ENCODE measurements at places on chromosomes 3 and 15.

GRCh38 chr3:135448520-135448919 lies 517.0 kb upstream of the PPP2R3A start:
- DNase-seq: no peak

DNA sequence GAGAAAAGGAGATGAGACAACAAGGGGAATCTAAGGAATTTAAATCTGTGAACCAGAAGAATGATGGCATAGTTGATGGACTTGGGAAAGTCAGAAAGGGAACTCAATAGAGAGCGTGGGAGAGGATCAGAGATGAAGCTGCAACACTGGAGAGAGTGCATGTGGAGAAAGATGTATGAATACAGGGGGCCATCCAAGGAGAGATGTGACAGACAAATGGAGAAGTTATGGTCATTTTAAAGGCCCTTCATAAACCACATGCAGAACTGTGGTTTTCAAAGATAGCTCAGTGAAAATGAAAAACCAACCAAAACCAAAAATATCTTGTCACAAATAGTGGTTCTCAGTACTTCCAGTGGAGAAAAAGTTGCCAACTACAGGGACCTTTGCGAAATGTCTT lies 265.2 kb downstream of the SUCLG2 start:
- DNase-seq: no peak

DNA sequence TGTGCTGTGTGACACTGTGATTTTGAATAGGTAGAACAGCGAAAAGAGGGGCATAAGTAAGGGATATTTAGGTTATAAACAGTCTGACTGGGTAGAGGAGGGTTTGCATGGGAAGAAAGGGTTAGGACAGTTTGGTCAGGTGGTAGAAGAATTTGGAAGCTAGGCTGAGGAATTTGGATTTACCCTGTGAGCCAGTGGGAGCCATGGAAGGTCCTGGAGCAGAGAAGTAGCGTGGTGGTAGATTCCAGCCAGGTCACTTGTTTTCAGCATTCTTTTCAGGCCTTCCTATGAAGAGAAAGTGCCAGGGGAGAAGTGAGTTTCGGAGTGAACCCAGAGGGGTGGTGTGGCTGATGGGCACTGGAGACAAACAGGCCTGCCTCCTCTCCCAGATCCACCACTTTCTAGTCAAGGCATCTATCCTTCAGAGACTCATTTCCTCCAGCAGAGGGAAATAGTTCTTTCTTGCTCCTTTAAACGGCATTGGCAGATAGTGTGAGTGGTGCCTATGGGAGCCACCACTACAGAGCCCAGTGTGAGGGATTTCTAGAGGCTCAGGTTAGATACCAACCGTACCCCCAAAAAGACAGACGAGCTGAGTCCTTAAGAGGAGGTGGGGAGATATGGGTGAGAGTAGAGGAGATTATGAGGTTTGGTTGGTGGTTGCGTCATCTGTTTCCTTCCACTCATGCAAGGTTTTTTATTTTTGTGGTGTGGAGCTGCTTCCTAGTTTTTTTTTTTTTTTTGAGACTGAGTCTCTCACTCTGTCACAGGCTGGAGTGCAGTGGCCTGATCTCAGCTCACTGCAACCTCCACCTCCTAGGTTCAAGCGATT lies 21.2 kb downstream of the PXK start:
- peak; percentile 49 for DNase-seq

DNA sequence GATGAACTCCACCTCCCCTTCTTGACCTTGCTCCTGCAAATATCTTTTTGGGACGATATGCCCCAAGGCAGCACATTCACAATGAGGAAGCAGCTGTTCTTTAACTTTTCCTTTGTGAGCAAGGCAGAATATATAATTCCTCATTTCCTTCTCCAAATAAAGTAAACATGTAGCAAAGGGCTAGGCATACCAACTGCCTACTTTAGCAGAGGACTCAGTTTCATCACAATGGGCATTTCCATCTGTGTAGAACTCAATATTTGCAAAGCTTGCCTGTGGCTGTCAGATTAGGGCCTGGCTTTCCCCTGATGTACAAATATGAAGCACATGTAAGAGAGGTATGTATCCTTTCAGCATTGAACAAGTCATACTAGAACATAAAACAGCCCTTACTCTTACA lies 366.9 kb downstream of the RSL24D1 start:
- DNase-seq: no peak

DNA sequence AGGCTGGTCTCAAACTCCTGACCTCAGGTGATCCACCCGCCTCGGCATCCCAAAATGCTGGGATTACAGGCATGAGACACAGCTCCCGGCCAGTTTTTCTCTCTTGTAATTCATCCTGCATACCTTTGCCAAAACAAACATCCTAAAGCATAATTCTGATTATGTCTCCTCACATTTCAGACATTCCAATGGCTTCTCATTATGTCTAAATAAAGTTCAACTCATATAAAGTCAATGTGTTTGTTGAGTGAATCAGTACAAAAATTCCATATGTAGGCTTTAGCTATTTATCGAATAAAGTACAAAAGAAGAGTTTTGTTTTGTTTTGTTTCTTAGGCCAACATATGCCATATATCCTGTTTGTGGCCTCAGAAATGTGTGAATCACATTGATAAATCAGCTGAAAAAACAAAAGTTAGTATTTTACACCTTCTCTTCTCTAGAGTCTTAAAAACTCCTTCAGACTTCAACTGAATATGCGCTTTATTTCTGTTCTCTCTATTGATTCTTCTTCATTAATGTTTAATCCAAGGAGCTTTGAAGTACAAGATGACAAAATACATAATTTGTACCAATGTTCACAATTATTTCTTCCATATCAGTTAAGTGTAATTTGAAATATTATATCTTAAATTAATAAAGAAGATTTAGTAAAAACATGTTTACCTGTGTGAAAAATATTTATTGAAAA lies 165.8 kb downstream of the MECOM start:
- peak; percentile 18 for DNase-seq

- DNase-seq: no peak
Observed at GRCh38 chr3:65561617-65562016, 477.1 kb downstream of the MAGI1 start.

DNA sequence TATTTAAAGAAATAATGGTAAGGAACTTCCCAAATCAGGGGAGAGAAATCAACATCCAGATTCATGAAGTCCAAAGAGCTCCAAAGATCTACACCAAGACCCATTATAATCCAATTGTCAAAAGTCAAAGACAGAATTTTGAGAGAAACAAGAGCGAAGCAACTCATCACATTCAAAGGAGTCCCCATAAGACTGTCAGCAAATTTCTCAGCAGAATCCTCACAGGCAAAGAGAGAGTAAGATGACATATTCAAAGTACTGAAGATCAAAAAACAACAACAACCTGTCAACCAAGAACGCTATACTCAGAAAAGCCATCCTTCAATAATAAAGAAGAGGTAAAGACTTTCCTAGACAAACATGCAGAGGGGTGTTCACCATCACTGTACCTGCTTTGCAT lies 342.1 kb downstream of the TIGIT start:
- DNase-seq: no peak

GRCh38 chr3:184807549-184807948 lies 4.4 kb upstream of the VPS8 start:
- no peak for DNase-seq

GRCh38 chr3:101928890-101929289 lies 79.6 kb downstream of the NFKBIZ start:
- peak; percentile 71 for DNase-seq

GRCh38 chr3:129060276-129061022 lies at the start of gene GP9:
Gene GP9, plus strand, starts transcription at chr3:129060779. Its CDS starts 961 bp downstream, at chr3:129061740.
- no peak for DNase-seq

DNA sequence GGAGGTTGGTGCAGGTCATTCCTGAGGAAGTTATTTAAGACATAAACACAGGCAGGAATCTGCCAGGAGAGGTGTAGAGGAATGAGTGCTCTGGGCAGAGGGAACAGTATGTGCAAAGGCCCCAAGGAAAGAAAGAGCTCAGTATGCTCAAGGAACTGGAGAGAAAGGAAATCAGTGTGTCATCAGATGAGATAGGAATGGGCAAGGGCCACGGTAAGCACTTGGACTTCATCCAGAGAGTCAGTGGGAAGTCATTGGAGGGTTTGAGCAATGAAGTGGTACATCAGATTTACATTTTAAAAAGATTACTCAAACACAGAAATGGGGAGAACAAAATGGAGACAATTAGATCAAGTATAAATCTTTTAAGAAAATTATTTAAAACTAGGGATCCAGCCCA lies 272.2 kb downstream of the ADAMTSL3 start:
- DNase-seq: no peak

DNA sequence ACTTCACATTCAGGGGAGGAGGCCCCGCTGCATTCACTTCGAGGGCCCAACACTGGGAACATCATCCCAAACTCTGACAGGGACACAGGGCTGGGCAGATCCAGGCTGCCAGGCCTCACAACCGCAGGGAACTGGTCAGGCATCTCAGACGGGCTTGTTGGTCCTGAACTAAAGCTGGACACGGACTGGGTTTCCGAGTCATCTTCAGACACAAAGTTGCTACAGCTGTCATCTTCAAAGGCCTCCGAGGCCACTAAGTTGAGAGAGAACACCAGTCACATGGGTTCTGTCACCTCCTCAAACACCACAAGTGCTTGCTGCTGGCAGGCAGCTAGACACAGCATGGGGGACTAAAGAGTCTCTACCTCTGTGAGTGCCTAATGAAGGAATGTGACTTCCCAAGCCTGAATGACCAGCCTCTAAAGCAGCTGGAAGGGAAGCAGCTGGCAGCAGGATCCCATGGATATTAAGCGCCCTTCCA lies 50.9 kb downstream of the CAPN7 start:
- DNase-seq: no peak

- no peak for DNase-seq
Observed at GRCh38 chr15:84604826-84605553, 4.2 kb downstream of the ZSCAN2 start.

- no peak for DNase-seq
Observed at GRCh38 chr3:129965937-129966336, 8.6 kb upstream of the TRH start.

DNA sequence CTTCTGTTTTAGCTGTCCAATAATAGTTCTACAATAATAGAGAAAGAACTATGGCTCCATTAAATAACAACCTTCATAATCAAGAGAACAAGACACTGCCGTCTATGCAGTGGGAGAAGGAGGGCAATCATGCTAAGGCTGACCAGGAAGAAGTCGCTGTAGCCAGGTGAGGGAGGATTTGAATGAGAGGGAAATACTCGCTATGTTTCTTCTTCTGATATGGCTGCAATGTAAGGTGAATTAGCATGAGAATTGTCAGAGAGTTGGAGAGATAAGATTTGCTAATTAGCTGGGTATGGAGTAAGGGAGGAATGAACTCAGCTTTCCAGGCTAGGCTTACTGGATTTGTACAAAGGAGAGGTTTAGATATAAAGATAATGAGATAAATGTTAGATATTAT lies 555.4 kb upstream of the ZNF385D start:
- no peak for DNase-seq

DNA sequence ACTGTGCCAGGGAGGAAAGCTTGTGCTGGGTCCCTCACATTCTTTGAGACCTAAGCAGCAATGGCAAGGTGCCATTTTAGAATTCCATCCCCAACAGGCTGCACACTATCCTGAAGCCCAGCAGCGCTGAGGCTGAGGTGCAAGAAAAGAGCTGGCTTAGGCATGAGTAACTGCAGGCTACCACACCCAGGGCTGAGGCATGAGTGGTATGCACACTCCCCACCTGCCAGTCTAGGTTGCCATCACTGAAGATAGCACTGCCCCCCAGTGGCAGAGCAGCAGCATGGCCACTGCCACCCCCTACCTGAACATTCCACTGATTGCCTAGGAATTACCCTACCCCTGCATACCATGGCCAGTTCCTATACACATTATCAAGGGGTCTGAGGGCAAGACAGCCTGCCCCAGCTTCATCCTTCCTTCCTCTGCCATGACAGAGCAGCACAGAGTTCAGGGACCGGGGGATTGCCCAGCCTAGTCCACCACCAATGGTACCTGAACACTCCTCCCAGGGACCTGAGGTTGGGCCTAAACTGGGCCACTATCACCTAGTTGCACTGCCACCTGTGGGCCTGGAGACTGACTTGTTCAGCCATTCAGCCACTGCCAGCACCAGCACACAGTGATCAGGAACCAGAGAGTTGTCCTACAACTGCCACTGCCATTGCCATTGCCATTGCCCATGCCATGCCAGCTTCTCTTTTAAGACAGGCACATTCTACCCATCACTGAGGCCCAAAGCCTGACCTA lies 129.8 kb downstream of the SATB1 start:
- DNase-seq: peak; percentile 85
